ENCODE measurements at places on chromosomes 12 and 14. TPM values are rescaled to one million over a fixed set of nuclear protein-coding genes. Genes with fewer than 3 reads are reported as not detected.

FNTB gene
- polyA plus RNA-seq: 22.9 TPM

C12orf50 gene
- polyA plus RNA-seq: not detected

ACRBP gene
- 1.1 TPM for polyA plus RNA-seq

ACSM4 gene
- not detected for polyA plus RNA-seq

EMP1 gene
- polyA plus RNA-seq: 0.25 TPM

SMOC1 gene
- not detected for polyA plus RNA-seq

APOF gene
- not detected for polyA plus RNA-seq

GLT8D2 gene
- 0.43 TPM for polyA plus RNA-seq

KCNMB4 gene
- not detected for polyA plus RNA-seq

PPP1R1A gene
- not detected for polyA plus RNA-seq

PLXNC1 gene
- 6.3 TPM for polyA plus RNA-seq

TAS2R30 gene
- polyA plus RNA-seq: 0.25 TPM

FOXG1 gene
- 0.04 TPM for polyA plus RNA-seq

KCNA1 gene
- 0.15 TPM for polyA plus RNA-seq

OR9K2 gene
- polyA plus RNA-seq: not detected

TAS2R43 gene
- not detected for polyA plus RNA-seq

GAS2L3 gene
- 1.3 TPM for polyA plus RNA-seq

KRT1 gene
- polyA plus RNA-seq: not detected

INHBC gene
- polyA plus RNA-seq: 0.08 TPM

PLCZ1 gene
- not detected for polyA plus RNA-seq

RPL10L gene
- not detected for polyA plus RNA-seq

SLC2A13 gene
- 0.05 TPM for polyA plus RNA-seq

TESPA1 gene
- polyA plus RNA-seq: 19.0 TPM

TAS2R9 gene
- polyA plus RNA-seq: not detected

MMP19 gene
- not detected for polyA plus RNA-seq

DDX55 gene
- polyA plus RNA-seq: 41.5 TPM

PLEKHG3 gene
- 0.07 TPM for polyA plus RNA-seq

TMTC2 gene
- 0.40 TPM for polyA plus RNA-seq

TM7SF3 gene
- 130 TPM for polyA plus RNA-seq

CCNK gene
- polyA plus RNA-seq: 28.5 TPM

RNF212B gene
- polyA plus RNA-seq: not detected
